ENCODE measurements at places on chromosomes 16 and 17.
A peak's percentile ranks its signal among the peaks of the same experiment; 100 is the strongest.

GRCh38 chr17:35849469-35850348 lies 19.0 kb downstream of the HEATR9 start:
- peak; percentile 80 for DNase-seq

- DNase-seq: peak; percentile 84
Observed at GRCh38 chr16:68985855-68986254, 119.6 kb upstream of the HAS3 start.

GRCh38 chr17:12947047-12947446 lies 70.8 kb downstream of the ELAC2 start:
- no peak for DNase-seq

- DNase-seq: no peak
Observed at GRCh38 chr16:89697616-89698331, 3.7 kb downstream of the SPATA2L start.

DNA sequence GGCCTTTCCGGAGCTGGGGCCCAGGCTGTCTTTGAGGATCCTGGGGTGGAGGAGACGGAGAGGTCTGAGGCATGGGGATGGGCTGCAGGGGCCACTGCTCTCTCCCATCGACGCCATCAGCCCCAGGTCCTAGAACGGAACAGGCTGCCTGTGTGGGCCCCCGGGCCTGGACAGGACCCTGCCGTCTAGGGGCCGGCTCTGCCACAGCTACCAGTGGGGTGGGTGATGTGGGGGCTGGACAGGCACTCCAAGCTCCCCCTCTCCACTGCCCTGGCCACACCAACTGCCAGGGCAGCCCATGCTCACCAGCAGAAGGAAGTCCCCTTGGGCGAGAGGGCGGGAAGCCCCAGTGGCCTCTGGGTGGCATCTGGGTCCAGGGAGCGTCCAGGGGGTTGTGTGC lies 37.8 kb downstream of the ENGASE start:
- no peak for DNase-seq

DNA sequence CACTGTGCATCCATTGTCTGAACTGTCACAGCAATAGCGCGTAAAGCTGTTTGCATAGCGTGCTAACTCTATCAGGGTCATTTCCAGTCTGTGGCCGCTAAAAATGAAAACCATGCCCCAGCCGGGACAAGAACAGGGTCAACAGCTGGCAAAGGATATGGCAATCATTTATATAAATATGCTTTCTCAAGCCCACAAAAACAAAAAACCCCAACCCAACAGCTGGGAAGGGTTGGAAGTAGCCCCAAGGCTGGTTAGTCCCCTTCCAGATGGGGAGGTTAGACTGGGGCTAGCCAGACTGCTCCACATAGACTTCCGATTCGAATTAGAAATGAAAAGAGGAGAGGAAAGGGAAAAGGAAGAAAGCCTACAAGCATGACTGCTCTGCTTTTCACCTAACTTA lies 203.3 kb upstream of the TBX2 start:
- DNase-seq: no peak

DNA sequence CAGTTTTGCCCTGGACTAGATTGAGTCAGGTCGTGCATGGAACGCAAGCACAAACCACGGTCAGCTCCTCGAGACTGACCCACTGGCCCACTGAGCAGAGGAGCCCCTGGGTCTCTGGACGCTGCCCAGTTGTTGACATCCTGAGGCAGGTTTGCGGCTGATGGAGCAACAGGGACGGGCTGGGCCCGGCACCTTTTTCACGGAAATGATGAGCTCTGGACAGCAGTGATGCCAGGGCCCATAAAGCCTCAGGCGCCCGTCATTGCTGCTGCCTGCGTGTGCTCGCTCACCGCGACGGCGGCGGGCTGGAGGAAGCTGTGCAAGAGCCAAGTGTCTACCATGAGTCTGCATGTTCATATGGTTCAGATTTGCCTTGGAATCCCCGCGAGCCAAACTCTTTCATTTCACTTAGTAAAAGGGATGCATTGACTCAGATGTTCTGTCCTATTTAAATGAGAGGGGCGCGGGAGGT lies 30.8 kb upstream of the CRISPLD2 start:
- DNase-seq: peak; percentile 79

All from MCF 10A (cell line).